ENCODE measurements at places on chromosomes 3 and 15.
A peak's percentile ranks its signal among the peaks of the same experiment; 100 is the strongest.

- peak; percentile 9 for DNase-seq
Measured at GRCh38 chr15:78159395-78159794, 10.2 kb downstream of the IDH3A start.

- DNase-seq = no peak
Measured at GRCh38 chr3:144287001-144287400, 315.4 kb downstream of the DIPK2A start.

DNA sequence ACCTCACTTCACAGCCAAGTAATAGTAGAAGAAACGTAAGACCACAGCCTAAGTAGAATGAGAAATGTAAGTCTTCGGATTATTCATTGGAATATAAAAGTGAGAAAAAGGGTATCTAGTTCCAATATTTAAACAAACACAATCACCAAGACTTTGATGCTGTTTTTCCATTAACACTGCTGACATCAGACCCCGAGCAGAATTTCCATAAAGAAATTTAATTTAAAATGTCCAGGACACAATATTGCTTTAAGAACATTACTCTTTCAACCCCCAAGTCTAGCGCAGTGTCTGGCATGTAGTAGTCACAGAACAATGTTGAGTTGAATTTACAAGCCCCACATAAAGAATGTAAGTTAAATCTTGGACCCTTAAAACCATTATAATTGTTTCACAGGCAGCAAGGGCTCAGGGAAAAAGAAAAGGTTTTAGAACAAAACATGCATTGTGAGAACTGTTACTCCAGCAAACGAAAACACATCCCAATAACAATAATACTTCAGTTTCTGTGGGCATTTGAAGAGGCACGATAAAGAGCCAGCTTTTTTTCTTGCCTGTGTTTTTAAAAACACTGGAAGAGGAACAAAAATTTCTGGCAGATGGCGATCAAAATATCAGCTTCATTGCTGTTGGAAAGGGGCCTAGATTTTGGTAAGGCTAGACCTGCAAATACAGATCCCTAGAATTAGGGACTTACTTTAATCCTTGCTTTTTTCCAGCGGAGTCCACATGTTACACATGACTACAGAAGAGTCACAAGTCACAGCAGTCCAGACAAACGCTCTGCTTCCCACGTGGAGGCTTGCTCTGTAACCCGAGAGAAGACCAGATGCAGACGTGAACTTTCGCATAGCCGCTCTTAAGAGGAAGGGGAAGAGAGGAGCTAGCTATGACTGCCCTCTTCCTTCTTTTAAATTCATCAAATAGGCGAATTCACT lies 77.9 kb upstream of the IGSF10 start:
- no peak for DNase-seq

GRCh38 chr15:83016906-83017305 lies 5.5 kb upstream of the C15orf40 start:
- no peak for DNase-seq

GRCh38 chr3:126620738-126621137 lies 34.2 kb downstream of the TXNRD3 start:
- no peak for DNase-seq

- no peak for DNase-seq
Measured at GRCh38 chr3:148333091-148333490, 364.6 kb upstream of the AGTR1 start.

GRCh38 chr3:110859336-110859735 lies 212.3 kb upstream of the NECTIN3 start:
- DNase-seq = no peak

- DNase-seq = no peak
Measured at GRCh38 chr3:52705438-52705687, 228 bp downstream of the GLT8D1 start.

DNA sequence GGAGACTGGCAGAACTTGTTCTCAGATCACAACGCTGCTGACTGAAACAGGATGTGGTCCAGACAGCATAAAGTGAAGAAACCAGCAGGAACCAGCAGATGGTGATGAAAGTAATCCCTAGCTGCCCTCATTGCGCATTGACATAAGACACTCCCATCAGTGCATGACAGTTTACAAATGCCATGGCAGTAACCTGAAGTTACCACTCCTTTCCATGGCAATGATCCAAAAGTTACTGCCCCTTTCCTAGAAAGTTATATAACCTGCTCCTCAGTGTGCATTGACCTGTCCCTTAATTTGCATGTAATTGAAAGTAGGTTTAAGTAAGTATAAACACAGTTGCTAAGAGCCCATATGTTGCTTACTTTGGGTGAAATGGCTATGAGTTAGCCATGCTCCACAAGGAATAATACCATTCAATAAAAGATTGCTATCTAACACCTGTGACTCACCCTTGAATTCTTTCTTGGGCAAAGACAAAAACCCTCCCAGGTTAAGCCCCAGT lies 149.1 kb upstream of the CD96 start:
- no peak for DNase-seq

DNA sequence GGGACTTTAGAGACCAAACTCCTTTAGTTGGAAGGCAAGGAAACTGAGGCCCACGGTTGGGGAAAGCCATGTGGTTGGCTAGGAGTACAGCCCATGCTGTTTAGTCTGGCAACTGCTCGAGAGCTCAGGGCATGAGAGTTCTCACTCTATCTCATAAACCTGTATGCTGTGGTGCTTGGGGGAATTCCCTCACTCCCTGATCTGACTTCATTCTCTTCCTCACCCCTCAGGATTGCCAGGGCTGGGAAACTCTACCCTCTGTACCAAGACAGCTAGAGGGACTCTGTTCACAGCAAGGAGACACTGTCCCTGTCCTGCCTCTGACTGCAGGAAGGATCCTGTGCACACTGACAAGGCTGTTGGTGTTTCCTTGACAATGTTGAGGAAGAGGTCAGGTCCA lies 230.2 kb downstream of the ZNF621 start:
- no peak for DNase-seq

- DNase-seq = no peak
Measured at GRCh38 chr3:120572027-120572426, 24.1 kb upstream of the NDUFB4 start.
